ENCODE measurements at places on chromosomes 4 and X. TPM values are rescaled to one million over a fixed set of nuclear protein-coding genes. Genes with fewer than 3 reads are reported as not detected.

DNA sequence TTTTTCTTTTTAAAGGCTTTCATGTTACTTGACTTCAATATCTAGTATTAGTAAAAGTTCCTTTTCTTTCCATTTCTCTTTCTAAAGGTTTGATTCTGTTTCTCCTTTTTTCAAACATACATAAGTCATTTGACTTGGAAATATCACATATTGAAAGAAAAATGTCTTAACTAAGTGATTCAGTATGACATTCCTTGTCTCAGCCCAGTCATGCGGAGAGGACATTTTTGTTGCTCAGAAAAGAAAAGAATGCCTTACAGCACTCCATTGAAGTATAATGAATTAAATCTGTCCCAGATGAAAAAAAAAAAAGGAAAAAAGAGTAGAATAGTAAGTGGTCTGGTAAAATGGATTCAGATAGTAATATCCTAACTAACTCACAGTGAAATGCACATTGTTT, 466.1 kb downstream of the ADGRL3 start:
- DNase-seq: no peak

GRCh38 chrX:141652286-141652685, 46.3 kb downstream of the SPANXD start:
- no peak for DNase-seq

The GAGE12J gene
- total RNA-seq: not detected

The SLC25A53 gene
- 6.5 TPM for total RNA-seq

GRCh38 chr4:139668658-139669201, 3.1 kb downstream of the MGST2 start:
- no peak for DNase-seq

DNA sequence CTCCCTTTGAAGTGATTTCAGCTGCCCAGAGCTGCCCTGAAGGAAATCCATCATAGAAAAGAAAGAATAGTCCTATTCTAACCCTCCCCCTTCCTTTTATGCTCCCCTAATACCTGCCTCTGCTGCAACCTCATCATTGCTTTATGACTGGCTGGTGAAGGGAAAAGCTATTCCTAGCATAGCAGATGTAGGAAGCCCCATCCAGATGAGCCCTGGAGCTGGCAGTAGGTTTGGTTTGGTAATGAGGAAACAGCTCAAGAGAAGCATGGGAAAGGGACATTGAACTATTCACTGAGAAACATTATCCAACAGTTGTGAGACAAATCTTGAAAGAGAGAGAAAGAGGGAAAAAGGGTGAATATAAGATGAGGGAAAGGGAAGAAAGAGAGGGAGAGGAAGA, 29.2 kb downstream of the ARSJ start:
- no peak for DNase-seq

The DDIT4L gene
- not detected for total RNA-seq

- no peak for DNase-seq
Observed at GRCh38 chrX:10130354-10130753, 26.4 kb upstream of the CLCN4 start.

The TMEM156 gene
- not detected for total RNA-seq

DNA sequence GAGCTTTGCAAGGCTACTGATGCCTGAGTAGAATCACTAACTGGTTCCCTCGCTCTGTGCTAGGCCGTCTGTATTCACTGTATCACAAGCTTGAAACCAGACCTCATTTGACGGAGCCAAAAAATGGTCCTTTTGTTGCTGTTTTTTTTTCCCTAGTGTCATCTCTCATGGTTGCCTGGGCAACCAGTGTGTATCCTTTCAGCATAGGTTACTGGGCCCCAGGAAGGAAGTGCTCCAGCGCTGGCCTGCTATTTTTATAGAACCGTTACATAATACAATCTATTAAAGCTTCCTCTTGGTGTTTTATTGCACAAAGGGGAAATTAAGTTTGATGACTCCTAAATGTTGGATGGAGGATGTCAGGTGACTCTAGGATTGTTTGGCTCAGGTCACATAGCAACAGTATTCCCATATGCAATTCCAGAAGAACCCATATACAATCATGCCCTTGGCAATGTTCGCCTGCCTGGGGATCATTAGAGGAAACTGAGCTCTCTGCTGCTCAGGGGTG, 220.4 kb downstream of the SPRY1 start:
- peak; percentile 38 for DNase-seq

DNA sequence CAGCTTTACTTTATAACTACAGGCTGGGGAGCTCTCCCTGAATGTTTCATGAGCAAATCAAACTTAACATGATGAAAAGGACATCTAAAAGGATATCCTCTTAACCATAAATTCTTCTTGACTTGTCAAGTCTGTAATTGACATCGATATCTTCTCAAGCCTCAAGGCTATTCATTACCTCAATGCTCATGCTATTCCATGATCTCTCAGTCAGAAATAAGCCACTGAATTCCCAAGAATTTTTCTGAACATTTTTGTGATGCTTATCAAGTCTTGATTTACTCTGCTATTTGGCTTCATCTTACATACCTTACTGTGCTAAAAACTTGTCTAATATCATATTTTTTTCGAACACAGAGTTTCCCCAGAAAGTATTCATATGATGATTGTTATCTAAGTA, 433.4 kb downstream of the PDGFC start:
- no peak for DNase-seq

- DNase-seq: no peak
Observed at GRCh38 chr4:141126769-141127168, 6.5 kb downstream of the RNF150 start.

The PWWP3B gene
- not detected for total RNA-seq

DNA sequence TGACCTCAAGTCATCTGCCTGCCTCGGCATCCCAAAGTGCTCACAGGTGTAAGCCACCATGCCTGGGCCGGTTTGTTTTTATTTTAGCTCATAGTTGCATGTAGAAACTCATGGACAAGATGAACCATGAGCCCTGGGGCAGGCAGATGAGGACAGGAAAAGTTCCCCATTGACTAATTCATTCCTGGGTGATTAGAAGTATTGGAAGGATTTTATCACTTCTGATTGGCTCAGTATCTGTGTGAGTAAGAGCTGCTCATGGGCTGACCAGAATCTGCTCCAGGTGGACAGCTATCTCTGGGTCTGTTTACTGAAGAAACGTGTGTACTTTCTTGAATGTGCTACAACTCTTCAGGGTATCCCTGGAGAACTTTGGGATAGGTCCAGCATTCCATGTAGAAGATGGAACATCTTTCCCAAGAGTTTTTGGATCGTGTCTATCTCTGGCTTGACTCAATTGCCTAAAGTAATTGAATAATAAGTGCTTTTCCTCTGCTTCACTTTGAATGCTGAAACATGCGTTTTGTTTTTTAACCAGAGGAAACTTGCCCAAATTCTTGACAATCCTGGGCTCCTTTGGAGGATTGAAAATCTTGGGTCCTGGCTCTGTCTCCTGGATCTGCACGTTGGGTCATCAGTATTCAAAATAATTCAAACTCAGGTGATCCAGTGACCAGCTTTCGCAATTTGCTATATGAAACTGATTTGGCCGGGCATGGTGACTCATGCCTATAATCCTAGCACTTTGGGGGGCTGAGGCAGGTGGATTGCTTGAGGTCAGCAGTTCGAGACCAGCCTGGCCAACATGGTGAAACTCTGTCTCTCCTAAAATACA, 88.6 kb upstream of the DHRSX start:
- DNase-seq: no peak

The HHIP gene
- not detected for total RNA-seq

DNA sequence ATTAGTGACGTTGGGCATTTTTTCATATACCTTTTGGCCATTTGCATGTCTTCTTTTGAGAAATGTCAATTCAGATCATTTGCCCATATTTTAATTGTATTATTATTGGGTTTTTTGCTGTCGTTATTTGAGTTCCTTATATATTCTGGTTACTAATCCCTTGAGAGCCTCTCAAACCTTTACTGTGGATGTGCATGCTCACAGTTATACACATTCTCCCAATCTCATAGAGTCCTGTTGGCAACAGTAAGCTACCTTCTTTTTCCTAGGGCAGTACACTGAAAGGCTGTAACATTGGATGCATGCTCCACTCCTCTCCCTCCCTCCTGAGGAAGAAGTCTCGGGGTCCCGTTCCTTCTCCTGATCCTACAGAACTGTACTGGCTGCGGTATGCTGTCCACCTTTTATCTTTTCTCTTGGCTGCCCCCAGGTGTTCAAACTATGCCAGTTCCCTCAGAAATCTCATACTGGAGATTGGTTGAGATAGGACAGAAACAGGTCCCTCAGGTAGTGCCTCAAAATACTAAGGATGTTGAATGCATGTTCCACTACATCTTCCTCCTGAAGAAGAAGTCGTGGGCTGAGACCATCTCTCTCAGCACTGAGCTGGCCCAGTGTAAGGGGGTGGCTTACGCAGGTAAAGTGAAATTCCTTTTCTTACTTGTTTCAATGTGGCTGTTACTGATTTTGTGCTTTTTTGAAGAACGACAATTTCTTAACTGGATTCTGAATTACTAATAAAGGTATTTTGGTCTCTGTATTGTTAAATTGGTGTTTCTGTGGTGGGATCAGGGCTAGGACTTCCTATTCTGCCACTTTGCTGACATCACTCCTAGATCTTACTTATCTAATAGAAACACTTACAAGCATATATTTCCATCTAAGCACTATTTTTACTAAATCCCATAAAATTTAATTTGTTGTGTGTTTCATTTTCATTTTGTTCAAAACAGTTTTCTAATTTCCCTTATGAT, 145.4 kb upstream of the HUWE1 start:
- peak; percentile 59 for DNase-seq

The NEIL3 gene
- 3.1 TPM for total RNA-seq

The C4orf51 gene
- total RNA-seq: not detected

DNA sequence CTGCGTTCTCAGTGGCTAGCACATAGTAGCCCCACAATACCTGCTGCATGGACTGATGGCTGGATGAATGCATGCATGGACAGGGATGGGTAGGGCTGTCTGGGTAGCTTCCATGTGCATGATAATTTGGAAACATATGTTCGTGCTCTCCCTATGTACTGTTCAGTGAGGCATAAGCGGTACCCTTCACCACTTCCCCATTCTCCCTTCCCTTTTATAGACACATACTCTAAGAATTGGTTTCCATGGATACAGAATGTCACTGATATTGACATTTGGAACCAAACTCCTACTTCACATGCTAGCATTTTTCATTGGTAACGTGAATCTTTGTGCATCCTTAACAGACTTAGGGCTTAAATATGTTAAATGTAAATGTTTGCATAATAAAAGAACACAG, 20.4 kb downstream of the USP46 start:
- no peak for DNase-seq
